Adipocyte (in vitro differentiated cells): ENCODE measurements at places on chromosomes 3 and 15.

GRCh38 chr15:64571857-64572291, 111.5 kb downstream of the ZNF609 start:
- no peak for DNase-seq

DNA sequence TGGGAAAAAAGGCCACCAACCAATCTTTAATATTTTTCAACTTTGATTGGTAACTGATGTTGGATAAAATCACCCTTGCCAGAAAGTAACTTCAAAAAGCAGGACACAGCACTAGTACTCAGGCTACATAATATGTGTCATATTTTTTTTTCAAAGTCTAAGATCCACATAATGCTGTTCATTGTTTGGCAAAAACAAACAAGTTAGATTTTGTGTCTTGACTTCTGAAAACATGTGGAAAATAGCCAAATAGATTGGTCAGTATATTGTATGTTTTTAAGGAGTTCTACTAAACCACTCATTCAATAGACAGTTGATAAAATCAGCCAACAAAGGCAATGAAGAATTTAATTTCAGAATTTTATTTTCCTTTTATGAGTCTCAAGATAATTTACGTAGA, 111.7 kb upstream of the CCDC54 start:
- DNase-seq: no peak

- no peak for DNase-seq
These were observed 33.1 kb downstream of the NIPA2 start for GRCh38 chr15:22871481-22872086.

- DNase-seq: no peak
These were observed 72.9 kb downstream of the AKAP13 start for GRCh38 chr15:85453144-85453872.

- DNase-seq: no peak
These were observed 8.4 kb downstream of the CDAN1 start for GRCh38 chr15:42728560-42728959.

DNA sequence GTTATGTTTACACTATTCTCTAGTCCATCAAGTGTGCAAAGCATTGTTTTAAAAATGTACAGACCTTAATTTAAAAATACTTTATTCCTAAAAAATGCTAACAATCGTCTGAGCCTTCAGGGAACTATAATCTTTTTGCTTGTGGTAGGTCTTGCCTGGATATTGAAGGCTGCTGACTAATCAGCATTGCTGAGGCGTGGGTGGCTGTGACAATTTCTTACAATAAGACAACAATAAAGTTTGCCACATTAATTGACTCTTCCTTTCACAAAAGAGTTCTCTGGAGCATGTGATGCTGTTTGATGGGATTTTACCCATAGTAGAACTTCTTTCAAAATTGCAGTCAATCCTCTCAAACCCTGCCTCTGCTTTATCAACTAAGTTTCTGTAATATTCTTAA, 384.0 kb upstream of the TGFBR2 start:
- peak; percentile 14 for DNase-seq

- DNase-seq: no peak
These were observed 112.5 kb upstream of the CADPS start for GRCh38 chr3:62987721-62988120.

- DNase-seq: no peak
These were observed 15.7 kb downstream of the C3orf18 start for GRCh38 chr3:50551681-50552435.

GRCh38 chr3:184553385-184553784, 8.2 kb upstream of the EPHB3 start:
- DNase-seq: no peak

DNA sequence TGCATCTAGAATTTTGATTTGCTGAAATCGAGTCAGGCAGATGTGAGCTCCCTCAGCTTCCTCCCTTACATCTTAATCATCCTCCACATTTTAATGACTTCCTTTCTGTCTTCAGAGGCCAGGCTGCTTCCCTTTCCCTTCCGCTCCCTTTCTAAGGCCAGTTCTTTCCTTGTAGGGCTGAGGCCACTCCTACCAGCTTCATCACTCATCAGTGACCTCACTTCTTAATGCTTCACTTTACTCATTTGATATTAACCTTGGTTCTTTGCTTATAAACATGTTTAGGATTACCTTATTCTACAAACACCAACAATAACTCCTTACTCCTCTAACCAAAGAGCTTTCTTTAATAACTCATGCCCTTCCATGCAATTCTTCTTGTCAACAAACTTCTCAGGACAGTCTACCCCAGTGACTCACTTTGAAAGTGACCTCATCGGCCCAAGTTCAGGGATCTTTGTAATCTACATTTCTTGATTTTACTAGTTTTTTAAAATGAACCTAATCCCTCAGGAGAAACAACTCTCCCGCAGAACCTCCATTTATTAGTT, 23.9 kb downstream of the ILDR1 start:
- no peak for DNase-seq

- no peak for DNase-seq
These were observed 686.5 kb downstream of the IGSF11 start for GRCh38 chr3:118348169-118348557.
